ENCODE measurements at places on chromosomes 2 and 18. TPM values are rescaled to one million over a fixed set of nuclear protein-coding genes. Genes with fewer than 3 reads are reported as not detected.

DNA sequence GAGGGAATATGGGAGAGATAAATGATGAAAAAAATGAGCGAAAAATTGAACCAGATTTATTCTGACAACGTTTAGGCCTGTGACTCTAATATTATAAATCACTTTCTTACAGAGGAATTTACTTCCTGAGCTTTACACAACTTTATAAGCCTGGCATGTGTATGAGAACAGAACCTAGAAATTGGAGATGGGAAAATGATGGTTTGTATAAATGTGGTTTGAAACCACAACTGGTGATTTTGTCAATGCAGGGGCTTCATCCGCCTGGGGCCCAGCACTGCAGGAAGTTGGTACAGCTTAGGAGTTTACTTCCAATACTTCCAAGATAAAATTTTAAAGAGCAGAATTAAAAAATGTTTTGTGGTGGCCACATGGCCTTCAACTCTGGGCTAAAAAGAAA, 82.3 kb downstream of the VAPA start:
- H3K27me3 ChIP-seq = no peaks in the 10 kb centered on the region
- H3K4me3 ChIP-seq = no peak overlapping the region
- no peaks in the 10 kb centered on the region for H3K36me3 ChIP-seq
- DNase-seq = no peak

GRCh38 chr2:37730037-37730818, 58.8 kb upstream of the CDC42EP3 start:
- H3K4me3 ChIP-seq = no peak overlapping the region
- no peaks in the 10 kb centered on the region for H3K36me3 ChIP-seq
- no peak for DNase-seq
- H3K27ac ChIP-seq = no peak overlapping the region
- no peaks in the 10 kb centered on the region for H3K27me3 ChIP-seq
- no peaks in the 10 kb centered on the region for H3K4me1 ChIP-seq

DNA sequence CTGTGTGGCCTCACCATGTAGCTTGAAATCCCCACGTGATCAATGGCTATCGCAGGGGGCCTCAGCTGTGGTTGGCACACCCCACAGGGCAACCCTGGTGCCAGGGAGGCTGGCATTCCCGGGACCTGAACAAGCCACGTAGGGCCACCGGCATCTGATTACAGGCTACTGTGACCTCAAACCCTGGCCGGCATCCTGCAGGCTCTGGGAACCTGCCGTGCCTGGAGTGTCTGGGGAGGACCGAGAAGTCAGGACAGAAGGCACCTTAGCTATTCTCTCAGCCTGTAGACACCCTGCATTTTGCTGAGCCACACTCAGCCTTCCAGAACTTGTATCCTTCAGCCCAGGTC, 213.0 kb downstream of the GLI2 start:
- H3K4me3 ChIP-seq = no peak overlapping the region
- H3K36me3 ChIP-seq = no peaks in the 10 kb centered on the region
- H3K27ac ChIP-seq = no peak overlapping the region
- no peaks in the 10 kb centered on the region for H3K4me1 ChIP-seq
- DNase-seq = no peak
- H3K27me3 ChIP-seq = no peaks in the 10 kb centered on the region

DNA sequence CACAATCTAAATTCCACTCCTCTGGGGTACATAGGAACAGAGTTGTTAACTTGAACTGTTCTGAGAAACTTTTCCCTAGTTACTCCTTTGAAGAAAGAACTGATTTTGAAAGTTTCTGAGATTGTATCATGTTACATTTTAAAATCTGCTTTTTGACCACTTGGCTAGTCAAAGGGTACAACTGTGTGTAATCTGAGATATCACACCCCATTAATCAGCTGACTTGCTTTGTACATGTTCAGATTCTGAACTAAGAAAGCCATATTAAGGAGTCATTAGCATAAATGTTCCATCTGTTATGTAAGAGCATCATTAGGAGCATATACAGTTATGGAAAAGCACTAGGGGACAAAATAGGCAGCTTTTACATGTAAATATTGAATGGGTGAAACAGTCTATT, 3.8 kb upstream of the WDR35 start:
- H3K27me3 ChIP-seq = no peaks in the 10 kb centered on the region
- DNase-seq = no peak
- H3K27ac ChIP-seq = no peak overlapping the region

DNA sequence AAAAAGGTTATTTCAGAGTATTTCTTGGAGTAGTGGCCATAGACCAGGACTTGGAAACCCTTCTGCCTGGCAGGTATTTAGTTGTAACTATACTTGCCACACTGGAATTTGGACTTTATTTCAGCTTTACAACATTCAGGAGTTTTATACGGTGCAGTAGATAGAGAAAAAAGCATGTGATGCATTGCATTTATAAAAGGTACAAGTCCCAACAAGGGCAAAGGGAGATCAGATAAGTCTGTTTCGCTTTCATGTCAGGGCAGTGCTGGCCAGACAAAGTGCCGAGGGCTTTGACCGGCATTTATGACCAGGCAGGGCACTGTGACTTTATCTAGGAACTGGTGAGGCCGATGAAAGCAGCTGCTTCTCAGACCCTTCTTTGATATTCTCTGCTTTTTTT, 145.4 kb downstream of the RTN4 start:
- H3K27ac ChIP-seq = peak overlapping the region; percentile 90
- peak; percentile 98 for DNase-seq
- H3K4me3 ChIP-seq = no peak overlapping the region
- no peaks in the 10 kb centered on the region for H3K27me3 ChIP-seq
- H3K4me1 ChIP-seq = peaks cover 44% of the 10 kb centered on the region

- no peak overlapping the region for H3K4me3 ChIP-seq
- H3K27me3 ChIP-seq = no peaks in the 10 kb centered on the region
- no peaks in the 10 kb centered on the region for H3K36me3 ChIP-seq
- no peak for DNase-seq
These were observed 65.1 kb upstream of the RPRM start for GRCh38 chr2:153543635-153544071.

DNA sequence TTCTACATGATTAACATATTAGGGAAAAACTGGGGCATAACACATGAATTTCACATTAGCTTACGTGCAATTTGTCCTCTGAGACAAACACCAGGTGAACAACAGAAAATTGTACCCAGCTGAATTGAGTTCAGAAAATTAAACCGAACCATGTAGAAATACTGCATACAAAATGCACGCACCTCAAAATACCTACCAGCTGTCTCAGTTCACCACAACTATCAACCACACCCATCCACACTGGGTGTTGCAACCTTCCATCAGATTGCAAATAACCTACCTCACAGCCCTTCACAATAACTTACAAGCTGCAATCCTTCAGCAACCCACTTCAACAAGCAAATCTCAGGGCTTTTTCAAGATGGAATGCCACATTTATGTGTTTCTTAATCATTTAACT, 55.9 kb downstream of the UNC50 start:
- DNase-seq = peak; percentile 62
- no peak overlapping the region for H3K27ac ChIP-seq
- H3K4me3 ChIP-seq = no peak overlapping the region
- H3K36me3 ChIP-seq = peaks cover 15% of the 10 kb centered on the region

GRCh38 chr2:62631160-62632085, 74.1 kb upstream of the EHBP1 start:
- DNase-seq = no peak
- no peaks in the 10 kb centered on the region for H3K36me3 ChIP-seq
- H3K27me3 ChIP-seq = no peaks in the 10 kb centered on the region
- H3K4me3 ChIP-seq = no peak overlapping the region
- no peaks in the 10 kb centered on the region for H3K4me1 ChIP-seq

PAX8 gene
- 3.8 TPM for polyA plus RNA-seq

SS18 gene
- 20.4 TPM for polyA plus RNA-seq

PLEKHB2 gene
- polyA plus RNA-seq = 78.7 TPM

SMYD1 gene
- polyA plus RNA-seq = 0.34 TPM

HOXD12 gene
- not detected for polyA plus RNA-seq

CXCR1 gene
- 0.03 TPM for polyA plus RNA-seq

Data from small intestine (tissue), 16 donors.